KBM-7 (cell line): ENCODE measurements at places on chromosomes 11 and 22.

DNA sequence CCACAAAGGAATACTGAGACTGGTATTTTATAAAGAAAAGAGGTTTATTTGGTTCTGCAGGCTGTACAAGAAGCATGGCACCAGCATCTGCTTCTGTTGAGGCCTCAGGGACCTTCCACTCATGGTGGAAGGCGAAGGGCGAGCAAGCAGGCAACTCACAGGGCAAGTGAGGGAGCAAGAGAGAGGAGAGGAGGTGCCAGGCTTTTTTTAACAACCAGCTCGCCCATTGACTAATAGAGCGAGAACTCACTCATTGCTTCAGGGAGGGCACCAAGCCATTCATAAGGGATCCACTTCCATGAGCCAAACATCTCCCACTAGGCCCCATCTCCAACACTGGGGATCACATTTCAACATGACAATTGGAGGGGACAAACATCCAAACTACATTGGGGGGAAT lies 1.2 kb downstream of the PTS start:
- no peak for DNase-seq

GRCh38 chr11:44463751-44464150 lies 101.7 kb upstream of the CD82 start:
- DNase-seq, result no peak

GRCh38 chr11:117842131-117842941 lies 17.8 kb upstream of the FXYD2 start:
- no peak for DNase-seq

DNA sequence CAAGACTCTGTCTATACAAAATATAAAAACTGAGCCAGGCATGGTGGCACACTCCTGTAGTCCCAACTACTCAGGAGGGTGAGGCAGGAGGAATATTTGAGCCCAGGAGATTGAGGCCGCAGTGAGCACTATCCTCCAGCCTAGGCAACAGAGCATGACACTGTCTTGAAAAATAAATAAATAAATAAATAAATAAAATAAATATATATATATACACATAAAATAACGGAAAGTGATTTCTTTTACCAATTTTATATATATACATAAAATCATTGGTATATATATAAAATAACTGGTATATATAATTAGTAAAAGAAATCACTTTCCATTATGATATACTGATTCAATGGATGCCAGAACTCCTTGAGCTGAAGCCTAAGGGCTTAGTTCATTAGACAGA lies 91.8 kb downstream of the MRTFA start:
- no peak for DNase-seq

DNA sequence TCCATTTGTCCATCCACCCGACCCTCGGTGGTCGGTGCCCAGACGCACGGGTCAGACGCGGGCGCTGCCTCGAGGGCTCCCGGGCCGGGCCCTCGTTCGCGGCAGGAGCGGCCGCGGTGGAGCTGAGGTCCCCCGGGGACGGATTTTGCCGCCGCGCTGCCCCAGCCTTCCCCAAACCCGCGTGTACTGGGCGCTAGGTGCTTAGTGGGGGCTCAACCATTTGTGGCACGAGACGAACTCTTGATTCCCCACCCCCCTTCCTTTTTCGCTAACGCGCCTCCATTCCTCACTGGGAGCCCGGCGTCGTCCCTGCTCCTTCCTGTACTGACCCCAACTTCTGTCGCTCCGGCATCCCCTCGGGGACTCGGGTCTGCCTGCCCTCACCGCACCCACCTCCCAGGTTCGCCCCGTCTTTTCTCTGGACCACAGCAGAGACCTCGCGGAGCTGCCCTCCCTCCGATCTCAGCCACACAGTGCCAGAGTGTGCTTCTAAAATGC lies 789 bp upstream of the CBX7 start:
- no peak for DNase-seq

- no peak for DNase-seq
Observed at GRCh38 chr11:117826832-117827231, 2.3 kb upstream of the FXYD2 start.

DNA sequence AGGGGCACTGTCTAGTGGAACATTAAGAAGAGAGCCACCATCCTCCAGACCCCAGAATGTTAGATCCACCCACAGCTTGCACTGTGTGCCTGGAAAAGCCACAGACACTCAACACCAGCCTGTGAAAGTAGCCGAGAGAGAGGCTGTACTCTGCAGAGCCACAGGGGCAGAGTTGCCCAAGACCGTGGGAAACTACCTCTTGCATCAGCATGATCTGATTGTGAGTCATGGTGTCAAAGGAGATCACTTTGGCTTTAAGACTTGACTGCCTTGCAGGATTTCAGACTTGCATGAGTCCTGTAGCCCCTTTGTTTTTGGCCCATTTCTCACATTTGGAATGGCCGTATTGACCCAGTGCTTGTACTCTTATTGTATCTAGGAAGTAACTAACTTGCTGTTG lies 115.9 kb upstream of the CCDC179 start:
- DNase-seq, result peak; percentile 0

GRCh38 chr11:85694385-85694980 lies 8.5 kb upstream of the CCDC89 start:
- DNase-seq, result peak; percentile 28

DNA sequence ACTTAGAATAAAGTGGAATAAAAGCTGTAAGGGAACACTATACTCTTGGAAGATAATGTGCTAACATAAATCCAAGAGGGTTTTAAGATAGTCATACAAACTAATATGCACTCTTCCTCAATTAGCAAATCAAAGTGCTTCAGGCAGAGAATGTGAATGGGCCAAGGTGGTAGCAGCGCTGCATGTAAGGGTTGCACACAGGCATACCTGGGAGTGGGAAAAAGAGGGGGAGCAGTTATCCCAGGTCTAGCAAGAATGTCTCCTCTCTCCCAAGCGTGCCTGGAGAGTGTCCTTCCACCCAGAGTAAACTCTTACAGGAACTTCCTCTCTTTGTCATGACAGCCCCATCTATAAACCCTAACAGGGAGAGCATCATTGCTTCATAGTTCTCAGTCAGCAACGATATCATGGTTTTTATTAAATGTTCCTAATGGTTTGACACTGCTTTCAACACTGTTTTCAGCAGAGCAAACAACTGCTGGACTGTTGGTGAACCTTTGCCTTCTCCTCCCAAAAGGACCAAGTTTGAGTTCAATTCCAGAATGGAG lies 61.6 kb downstream of the SYTL2 start:
- DNase-seq, result peak; percentile 9

- no peak for DNase-seq
Observed at GRCh38 chr11:123406441-123407129, 23.5 kb upstream of the GRAMD1B start.

- DNase-seq, result no peak
Observed at GRCh38 chr11:111843661-111844060, 27.7 kb downstream of the ALG9 start.

DNA sequence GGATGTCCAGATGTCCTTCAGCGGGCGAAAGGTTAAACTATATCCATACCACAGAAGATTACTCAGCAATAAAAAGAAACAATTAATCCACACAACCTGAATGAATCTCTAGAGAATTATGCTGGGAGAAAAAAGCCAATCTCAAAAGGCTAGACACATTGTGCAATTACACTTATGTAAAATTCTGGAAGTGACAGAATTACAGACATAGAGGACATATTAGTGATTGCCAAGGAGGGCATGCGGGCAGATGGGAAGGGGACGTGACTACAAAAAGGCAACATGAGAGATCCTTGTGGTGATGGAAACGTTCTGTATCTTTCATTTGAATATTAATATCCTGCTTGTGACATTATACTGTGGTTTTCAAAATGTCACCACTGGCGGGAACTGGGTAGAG lies 103.5 kb upstream of the BMAL1 start:
- DNase-seq, result no peak

GRCh38 chr11:86497836-86498235 lies 123.1 kb downstream of the CCDC81 start:
- no peak for DNase-seq

DNA sequence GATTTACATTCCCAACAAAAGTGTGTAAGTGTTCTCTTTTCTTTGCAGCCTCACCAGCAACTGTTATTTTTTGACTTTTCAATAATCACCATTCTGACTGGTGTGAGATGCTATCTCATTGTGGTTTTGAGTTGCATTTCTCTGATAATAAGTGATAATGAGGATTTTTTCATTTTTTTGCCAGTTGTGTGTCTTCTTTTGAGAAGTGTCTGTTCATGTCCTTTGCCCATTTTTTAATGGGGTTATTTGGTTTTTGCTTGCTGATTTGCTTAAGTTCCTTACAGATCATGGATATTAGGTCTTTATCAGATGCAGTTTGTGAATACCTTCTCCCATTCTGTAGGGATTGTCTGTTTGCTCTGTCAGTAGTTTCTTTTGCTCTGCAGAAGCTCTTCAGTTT lies 107.7 kb downstream of the EHF start:
- no peak for DNase-seq

DNA sequence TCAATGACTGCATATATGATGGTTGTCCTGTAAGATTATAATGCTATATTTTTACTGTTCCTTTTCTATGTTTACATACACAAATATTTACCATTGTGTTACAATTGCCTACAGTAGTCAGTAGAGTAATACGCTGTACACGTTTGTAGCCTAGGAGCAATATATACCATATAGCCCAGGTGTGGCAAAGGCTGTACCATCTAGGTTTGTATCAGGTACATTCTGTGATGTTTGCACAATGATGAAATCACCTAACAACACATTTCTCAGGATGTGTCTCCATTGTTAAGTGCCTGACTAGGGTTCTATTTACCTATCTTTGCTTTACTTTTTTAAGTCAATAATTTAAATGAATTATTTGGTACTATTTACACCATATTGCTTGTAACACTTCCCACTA lies 21.9 kb downstream of the PRR5L start:
- no peak for DNase-seq

- DNase-seq, result no peak
Observed at GRCh38 chr11:7332451-7332850, 80.7 kb downstream of the SYT9 start.

- peak; percentile 41 for DNase-seq
Observed at GRCh38 chr11:47950396-47950795, 30.0 kb upstream of the PTPRJ start.

DNA sequence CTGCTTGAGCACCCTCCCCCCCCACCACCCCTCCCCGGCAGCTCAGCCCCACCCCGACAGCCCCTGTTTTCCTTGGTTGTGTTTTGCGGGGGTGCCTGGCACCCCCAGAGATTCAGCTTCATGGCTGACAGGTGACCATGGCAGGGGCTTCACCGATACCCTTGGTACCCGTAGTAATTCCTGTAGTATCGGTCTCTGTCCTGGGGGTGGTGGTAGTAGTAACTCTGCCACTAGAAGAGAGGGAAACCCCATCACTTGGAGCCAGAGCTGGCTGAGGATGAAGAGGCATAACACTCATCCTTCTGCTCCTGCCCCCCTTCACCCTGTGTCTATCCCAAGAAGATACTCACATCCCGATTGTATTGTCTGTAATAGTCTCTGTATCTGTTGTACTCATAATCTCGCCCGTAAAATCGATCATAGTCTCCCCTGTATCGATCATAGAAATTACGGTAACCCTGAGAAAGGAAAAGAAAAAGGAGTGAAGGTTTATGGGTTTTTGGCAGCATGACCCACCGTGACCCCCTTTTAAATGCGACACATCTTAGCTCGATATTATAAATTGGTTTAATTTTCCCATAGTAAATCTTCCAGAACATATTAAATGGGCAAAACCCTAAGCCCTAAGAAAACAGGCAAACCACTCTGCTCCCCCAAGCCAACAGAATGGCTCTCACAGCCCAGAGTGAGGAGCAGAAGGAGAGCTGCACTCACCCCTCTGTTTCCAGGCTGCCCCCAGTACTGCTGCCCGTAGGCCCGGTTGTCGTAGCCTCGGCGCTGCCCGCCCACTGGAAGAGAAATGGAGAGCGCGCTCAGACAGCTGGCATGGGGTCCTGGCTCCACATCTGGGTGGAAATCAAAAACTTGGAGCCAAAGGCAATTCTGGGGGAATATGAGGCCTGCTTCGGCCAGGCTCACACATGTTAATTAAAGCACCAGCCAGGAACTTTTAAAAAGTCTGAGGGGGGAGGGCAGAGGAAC lies 8.0 kb downstream of the GNG3 start:
- no peak for DNase-seq

- no peak for DNase-seq
Observed at GRCh38 chr11:89065066-89065465, 716 bp downstream of the GRM5 start.

DNA sequence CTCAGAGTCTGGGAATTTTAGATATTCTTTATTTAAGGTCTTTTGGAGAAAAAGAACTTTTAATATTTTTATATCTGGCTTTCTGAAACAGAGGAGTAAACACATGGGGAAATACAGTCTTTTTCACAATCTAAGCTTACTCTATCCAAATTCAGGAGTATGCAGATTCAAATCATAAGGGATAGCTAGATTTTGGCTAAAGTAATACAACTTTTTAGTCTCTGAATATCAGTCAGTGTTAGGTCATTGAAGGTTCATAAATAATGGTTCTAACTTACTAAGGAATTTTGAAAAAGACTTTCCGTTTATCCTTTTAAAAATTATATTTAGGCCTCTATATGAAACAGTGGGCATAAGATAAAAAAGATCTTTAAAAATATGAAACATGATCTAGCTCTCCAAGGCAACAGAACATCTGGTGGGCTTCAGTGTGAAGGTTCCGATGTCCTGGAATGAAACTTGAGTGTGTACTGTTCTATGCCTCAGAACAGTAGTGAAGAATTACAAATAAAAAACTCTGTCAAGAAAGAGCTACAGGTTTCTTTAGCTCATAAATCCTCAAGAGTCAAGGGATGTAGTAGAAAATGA lies 165.2 kb upstream of the PDGFD start:
- DNase-seq, result no peak

GRCh38 chr11:8382436-8383053 lies 118.9 kb upstream of the LMO1 start:
- no peak for DNase-seq

DNA sequence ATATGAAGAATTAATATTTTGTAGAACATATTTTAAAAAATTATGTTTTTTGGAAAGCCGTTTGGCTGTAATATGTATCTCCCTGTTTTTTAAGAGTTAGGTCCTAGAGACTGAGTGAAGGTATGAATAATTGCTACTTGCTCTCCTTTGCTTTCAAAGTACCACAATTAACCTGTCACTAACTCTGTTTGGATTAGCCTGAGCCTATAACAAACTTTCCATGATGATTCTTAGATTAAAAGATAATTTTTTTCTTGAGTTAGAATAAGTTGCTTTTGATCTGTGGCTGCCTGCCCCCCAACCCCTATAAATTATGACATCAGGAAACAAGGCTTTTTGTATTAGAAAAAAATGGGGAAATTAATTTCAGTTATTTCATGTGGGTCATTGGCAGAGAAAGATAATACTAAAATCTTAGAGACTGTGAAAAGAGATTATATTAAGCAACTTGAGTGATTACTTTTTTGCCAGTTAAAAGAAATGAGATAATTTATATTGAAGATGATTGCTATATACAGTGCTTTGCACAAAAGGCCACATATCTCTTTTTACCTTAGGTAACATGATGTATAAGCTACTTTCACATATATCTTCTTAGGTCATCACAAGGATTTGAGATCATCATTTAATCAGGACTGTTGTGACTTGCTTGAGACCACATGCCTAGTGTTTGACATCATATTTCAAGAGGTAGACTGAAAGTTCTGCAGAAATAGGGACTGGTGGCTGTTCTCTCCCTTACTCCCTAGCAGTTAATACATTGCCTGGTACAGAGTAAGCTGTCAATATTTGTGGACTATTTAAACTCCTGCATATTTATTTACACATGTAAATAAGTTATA lies 9.6 kb downstream of the MTMR3 start:
- DNase-seq, result no peak

- DNase-seq, result no peak
Observed at GRCh38 chr11:12122083-12122482, 11.7 kb downstream of the MICAL2 start.

- no peak for DNase-seq
Observed at GRCh38 chr11:46039990-46040389, 81.3 kb downstream of the PHF21A start.
